ENCODE measurements at places on chromosomes 13 and 19.

DNA sequence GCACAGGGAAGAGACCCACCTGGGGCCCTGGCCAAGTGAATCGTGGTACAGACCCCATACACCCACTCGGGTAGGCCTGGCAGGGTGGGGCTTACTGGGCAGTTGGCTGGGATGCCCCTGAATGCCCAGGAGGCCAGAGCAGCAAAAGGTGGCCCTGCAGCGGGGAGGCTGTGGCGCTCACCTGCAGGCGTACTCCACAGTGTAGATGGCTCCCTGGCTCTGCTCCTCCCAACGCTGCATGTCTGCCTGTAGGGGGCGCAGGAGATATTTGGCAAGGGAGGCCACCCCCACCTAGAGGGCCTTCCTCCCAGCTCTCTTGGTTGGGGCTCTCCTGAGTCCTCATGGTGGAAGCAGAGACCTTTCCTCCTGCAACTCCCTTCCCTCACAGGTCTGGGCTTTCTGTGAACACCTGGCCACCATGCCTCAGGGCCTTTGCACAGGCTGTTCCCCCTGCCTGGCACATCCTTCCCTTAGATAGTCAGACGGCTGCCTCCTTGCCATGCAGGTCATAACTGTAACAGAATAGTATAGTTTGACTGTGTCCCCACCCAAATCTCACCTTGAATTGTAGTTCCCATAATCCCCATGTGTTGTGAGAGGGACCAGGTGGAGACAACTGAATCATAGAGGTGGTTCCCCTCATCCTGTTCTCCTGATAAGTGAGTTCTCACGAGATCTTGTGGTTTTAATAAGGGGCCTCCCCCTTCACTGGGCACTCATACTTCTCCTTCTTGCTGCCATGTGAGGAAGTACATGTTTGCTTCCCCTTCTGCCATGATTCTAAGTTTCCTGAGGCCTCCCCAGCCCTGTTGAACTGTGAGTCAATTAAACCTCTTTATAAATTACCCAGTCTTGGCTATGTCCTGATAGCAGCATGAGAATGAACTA, 5.9 kb downstream of the BORCS8 start:
- DNase-seq: peak; percentile 79

DNA sequence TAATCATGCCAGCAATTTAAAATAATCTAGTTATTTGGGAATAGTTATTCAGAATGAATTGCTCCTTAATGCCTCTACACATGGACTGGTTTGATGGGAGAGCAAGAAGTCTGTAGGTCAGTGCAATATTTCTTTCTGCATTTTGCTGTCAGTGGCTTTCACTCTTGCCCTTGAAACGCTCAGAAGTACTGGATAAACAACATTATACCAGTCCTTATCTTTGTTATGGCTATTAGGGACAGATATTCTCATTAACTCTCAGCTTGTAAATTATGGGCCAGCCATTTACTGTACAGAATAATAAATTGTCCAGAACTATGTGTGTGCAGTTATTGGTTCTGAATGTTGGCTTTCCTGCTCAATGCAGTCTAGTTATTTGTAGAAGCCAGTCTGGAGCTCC, 224.4 kb downstream of the OXGR1 start:
- no peak for DNase-seq

DNA sequence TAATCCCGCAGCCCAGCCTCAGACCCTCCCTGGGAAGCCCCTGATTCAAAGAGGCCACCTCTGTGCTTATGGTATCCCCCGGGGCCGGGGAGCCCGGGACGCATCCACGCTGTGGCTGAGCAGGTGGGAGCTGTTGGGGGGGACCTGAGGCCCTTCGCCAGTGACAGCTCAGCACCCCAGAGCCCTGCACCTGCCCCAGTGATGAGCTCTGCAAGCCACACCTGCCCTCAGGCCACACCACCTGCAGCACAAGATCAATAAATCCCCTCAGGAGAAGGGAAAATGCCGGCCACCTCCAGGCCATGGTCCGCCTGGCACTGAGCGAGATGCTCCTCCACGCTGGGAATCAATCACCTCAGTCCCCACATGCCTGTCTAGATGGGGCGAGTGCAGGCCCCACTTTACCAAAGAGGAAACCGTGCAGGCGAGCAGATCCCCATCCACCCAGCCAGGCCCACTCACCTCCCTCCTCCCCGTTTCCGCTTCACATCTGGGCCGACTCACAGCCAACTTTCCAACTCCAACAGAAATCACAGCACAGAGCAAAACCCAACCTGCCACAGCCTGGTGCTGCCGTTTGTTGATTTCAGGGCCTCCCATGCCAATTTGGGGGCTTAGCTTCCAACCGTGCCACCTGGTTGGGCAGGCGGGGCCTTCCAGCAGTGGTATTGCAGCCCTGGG, 12.8 kb downstream of the MOB3A start:
- no peak for DNase-seq

- peak; percentile 91 for DNase-seq
Measured at GRCh38 chr19:40797963-40798682, 868 bp upstream of the EGLN2 start.

DNA sequence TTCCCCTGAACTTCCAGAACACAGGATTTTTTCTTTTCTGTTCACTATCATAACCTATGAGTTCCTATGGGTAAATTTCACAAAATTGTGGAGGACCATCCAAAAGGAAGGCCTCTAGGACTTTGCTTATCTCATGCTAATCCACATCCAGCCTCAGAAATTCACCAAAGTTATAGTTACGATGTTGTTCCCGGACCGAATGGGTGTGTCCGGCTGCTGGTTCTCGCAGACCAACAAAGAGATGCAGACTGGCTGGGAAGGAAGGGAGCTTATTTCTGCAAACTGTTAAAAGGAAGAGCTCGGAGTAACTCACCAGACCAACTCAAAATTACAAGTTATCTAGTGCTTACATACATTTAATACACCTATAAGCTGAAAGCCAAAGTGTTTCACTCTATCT, 882.9 kb upstream of the SPRY2 start:
- no peak for DNase-seq

- no peak for DNase-seq
Measured at GRCh38 chr13:28866932-28867331, 46.8 kb downstream of the MTUS2 start.
